ENCODE measurements at places on chromosomes 1 and 21. TPM values are rescaled to one million over a fixed set of nuclear protein-coding genes. Genes with fewer than 3 reads are reported as not detected.

The NUDC gene
- 51.6 TPM for total RNA-seq

DNA sequence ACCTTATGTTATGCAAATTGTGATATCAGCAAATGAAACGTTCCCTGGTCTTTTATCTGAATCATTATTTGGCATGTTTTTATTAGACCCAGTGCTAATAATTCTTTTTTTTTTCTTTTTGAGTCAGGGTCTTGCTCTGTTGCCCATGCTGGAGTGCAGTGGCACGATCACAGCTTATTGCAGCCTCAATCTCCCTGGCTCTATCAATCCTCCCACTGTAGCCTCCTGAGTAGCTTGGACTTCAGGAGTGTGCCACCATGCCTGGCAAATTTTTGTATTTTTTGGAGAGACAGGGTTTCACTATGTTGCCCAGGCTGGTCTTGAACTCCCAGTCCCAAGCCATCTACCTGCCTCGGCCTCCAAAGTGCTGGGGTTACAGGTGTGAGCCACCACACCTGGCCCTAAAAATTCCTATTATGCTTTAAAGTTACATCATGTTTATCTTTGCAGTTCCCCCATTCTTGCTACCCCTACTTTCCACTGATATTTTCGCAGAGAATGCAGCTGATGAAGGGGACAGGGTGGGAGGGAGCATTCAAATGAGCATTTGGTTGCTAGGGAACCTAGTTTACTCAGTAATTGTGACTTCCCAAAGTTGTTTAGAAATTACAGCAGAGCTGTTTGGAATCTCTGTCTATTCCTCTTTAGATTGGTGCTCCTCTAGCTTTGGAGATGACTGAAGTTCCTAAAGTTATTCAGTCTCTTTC lies 18.4 kb downstream of the C1orf21 start:
- H3K36me3 ChIP-seq = no peaks in the 10 kb centered on the region
- DNase-seq = no peak
- no peaks in the 10 kb centered on the region for H3K27me3 ChIP-seq
- no peaks in the 10 kb centered on the region for H3K4me1 ChIP-seq

DNA sequence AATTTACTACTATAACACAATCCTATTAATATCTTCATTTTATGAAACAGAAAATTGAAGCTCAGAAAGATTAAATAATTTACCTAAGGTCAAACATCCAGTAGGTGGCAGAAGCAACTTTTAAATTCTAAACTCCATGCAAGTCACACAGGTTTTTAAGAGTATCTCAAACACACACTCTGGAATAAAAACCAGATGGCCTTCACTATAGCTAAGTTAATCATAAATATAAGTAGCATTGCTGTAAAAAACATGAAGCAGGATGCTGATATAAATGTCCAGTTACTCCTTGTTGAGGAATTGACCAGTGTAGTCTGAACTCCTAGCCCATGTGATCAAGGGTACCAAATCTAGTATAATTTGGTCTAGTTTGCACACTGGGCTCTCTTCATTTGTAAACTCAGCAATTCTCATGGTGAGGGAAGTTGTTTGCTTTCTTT lies 9.4 kb upstream of the FMO3 start:
- no peak overlapping the region for H3K4me3 ChIP-seq
- no peaks in the 10 kb centered on the region for H3K27me3 ChIP-seq
- DNase-seq = no peak
- no peaks in the 10 kb centered on the region for H3K36me3 ChIP-seq
- no peaks in the 10 kb centered on the region for H3K4me1 ChIP-seq

GRCh38 chr1:184597650-184598357 lies 156.9 kb downstream of the EDEM3 start:
- no peak for DNase-seq
- no peak overlapping the region for H3K4me3 ChIP-seq
- no peaks in the 10 kb centered on the region for H3K27me3 ChIP-seq
- H3K4me1 ChIP-seq = no peaks in the 10 kb centered on the region
- no peaks in the 10 kb centered on the region for H3K36me3 ChIP-seq

- no peak overlapping the region for H3K27ac ChIP-seq
- H3K4me3 ChIP-seq = peak overlapping the region; percentile 80
- H3K36me3 ChIP-seq = no peaks in the 10 kb centered on the region
- H3K27me3 ChIP-seq = no peaks in the 10 kb centered on the region
- peaks cover 22% of the 10 kb centered on the region for H3K4me1 ChIP-seq
Observed at GRCh38 chr1:50976890-50977574, 7.0 kb downstream of the CDKN2C start.
